Stimulated activated CD8-positive, alpha-beta memory T cell treated with anti-CD3 and anti-CD28 coated beads, Interleukin-4, amount 100 ng/mL, for 4 hours (primary cell): ENCODE measurements at places on chromosomes 3 and 15.
A peak's percentile ranks its signal among the peaks of the same experiment; 100 is the strongest.

- no peak for DNase-seq
These were observed 24.8 kb downstream of the TMOD2 start for GRCh38 chr15:51775967-51776816.

GRCh38 chr3:8501371-8502131, at the start of gene LMCD1:
Gene LMCD1, plus strand, starts transcription at chr3:8501823. Its CDS starts 116 bp downstream, at chr3:8501939.
- DNase-seq, result peak; percentile 40

- no peak for DNase-seq
These were observed 32.4 kb downstream of the TGFBR2 start for GRCh38 chr3:30638685-30639412.

GRCh38 chr3:182729903-182730674, 63.2 kb upstream of the ATP11B start:
- no peak for DNase-seq

DNA sequence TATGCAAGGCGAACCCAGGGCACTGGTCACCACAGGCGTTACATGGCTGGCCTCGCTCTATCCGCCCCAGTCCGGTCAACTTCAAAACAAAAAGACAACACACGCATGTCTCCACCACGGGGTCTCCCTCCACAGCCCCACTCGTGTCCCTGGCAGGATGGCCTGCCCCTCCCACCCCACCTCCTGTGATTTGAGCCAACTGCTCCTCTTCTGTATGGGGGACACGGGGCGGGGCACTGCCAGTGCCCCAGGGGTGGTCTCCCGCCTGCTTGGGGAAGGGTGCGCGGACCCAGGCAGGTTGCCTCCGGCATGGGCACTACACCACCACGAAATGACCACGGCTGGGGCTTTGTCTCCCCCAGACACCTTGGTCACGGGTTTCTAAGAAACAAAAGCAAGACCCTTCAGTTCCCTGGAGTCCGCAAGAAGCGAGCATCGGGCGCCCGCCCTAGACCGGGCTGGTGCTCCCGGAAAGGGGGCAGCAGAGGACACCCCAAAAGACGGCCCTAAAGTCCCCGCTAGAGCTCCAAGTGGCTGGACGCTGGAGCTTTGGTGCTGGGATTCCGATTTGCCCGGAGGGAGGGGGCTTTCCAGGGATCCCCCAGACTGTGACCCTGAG, 219.3 kb upstream of the PRICKLE2 start:
- DNase-seq, result no peak

- no peak for DNase-seq
These were observed 9.3 kb downstream of the ARIH2 start for GRCh38 chr3:48927928-48928327.

- no peak for DNase-seq
These were observed 97.5 kb downstream of the SLC49A4 start for GRCh38 chr3:122892118-122892960.

- no peak for DNase-seq
These were observed 47.7 kb upstream of the FMN1 start for GRCh38 chr15:33242165-33242564.

GRCh38 chr3:58646503-58646902, 20.1 kb downstream of the FAM3D start:
- no peak for DNase-seq

GRCh38 chr3:50212502-50212901, 7.4 kb downstream of the SLC38A3 start:
- no peak for DNase-seq

DNA sequence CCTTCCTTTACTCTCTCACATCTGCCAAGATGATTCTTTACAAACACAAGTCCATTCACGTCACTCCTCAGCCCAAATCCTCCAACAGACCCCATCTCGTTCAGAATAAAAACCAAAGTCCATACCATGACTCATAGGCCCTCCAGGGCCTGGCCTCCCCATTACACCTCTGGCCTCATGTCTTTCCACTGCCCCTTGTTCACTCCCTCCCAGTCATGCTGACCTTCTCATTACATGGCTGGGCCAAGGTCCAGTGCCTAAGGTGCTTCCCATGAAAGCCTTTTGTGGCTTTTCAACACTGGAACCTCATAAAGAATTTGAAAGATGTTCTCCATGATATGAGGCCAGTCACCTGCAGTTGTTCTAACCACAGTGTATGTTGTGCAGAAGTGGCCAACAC, 44.5 kb downstream of the NEK10 start:
- no peak for DNase-seq

DNA sequence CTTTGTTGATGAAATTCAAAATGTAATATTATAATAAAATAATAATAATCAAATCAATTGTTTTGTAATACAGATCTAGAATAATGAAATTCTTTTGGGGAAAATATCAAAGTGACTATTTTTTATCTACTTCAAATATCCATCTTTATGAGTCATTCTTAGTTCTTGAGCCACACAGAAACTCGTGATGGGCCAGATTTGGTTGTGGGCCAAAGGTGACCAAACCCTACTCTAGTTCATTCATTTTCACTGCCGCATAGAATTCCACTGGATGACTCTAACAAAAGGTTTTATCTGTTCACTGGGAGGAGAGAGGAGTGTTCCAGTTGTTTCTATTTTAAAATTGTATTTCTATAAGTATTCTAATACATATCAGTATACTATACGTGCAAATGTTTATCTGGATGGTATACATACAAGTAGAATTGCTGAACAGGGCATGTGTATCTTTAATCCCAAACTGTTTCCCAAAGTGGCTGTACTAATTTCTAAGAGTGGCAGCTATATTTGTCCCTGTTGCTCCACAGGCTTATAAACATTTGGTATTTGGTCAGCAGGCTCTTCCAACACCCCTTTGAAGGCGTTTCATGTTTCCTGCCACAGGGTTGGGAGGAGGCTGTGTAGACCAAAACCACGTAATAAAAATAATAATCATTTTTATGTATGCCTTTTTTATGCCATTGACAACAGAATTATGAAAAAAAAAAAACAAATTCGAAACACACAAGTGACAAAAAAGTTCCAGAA, 7.3 kb upstream of the RTP3 start:
- no peak for DNase-seq

- DNase-seq, result no peak
These were observed 27.8 kb upstream of the ADGRG7 start for GRCh38 chr3:100581650-100582049.

GRCh38 chr3:62777130-62777529, 98.1 kb downstream of the CADPS start:
- DNase-seq, result no peak

- no peak for DNase-seq
These were observed 24.6 kb upstream of the NFKBIZ start for GRCh38 chr3:101824702-101825101.

DNA sequence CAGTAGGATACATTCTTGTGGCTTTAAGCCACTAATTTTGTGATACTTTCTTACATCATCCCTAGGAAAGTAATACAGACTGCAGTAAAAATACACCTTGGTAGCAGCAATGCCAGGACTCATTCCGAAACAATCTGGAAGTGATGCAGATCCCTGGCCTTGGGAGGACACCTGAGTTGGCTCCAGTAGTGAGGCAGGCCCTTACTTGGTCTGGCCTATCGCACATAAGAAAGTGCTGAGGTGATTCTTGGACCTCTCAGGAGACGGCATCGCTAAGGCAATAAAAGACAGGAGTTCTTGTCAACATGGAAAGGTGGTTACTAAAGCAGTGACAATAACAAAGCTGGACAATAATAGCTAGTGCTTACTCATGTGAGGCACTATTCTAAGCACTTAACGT, 126.5 kb downstream of the SUCNR1 start:
- no peak for DNase-seq

- no peak for DNase-seq
These were observed 34.7 kb downstream of the NUP210 start for GRCh38 chr3:13385373-13385965.

- DNase-seq, result no peak
These were observed 726.7 kb upstream of the NR2F2 start for GRCh38 chr15:95603802-95604201.

DNA sequence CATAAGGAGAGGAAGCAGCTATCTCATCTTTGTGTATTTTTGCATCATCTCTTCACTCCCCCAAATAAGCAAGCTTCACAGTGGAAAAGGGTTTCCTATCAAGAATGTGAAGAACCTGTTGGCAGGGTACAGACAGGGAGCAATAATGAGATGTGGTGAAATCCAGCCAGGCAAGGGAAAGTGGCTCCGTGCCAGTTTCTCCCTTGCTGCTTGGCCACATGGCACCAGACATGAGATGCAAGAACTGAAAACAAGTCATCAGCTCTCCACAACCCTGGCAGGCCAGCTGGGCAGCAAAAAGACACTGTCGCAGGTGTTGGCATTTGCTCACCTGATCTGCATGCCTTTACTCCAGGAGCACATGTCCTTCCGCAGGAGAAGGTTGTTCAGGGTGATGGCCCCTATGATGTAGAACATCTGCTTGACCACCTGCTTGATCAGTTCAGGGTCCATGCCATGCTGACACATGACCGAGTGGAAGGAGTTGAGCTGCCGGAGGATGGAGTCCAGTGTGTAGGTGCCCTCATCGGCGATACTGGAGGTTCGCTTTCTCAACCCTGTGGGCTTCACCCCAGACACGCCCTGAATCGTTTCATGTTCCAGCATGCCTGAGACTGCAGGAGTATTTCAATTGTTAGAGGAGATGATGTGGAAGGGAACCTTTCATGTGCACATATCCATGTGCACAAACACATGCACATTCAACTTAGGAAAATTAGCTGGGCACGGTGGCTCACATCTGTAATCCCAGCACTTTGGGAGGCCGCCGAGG, 23.3 kb upstream of the MYO5C start:
- DNase-seq, result no peak

DNA sequence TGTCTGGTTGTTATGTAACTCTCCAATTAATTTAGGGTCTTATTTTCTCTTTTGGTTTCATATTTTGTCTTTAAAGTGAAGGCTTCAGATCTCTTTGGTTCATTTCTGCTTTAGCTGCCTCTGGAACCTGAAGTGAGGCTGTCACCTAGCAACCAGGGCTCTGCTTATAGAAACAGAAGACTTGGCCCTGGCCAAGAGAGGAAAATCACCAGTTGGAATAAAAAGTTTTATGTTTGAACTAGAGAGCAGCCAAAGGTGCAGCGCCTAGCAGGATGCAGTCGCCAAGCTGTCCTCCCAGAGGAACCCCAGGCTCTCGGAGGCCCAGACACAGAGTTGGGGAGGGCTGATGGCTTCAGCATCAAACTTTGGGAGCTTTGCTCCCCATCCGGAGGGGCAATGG, 41.1 kb downstream of the LYZL4 start:
- DNase-seq, result no peak

DNA sequence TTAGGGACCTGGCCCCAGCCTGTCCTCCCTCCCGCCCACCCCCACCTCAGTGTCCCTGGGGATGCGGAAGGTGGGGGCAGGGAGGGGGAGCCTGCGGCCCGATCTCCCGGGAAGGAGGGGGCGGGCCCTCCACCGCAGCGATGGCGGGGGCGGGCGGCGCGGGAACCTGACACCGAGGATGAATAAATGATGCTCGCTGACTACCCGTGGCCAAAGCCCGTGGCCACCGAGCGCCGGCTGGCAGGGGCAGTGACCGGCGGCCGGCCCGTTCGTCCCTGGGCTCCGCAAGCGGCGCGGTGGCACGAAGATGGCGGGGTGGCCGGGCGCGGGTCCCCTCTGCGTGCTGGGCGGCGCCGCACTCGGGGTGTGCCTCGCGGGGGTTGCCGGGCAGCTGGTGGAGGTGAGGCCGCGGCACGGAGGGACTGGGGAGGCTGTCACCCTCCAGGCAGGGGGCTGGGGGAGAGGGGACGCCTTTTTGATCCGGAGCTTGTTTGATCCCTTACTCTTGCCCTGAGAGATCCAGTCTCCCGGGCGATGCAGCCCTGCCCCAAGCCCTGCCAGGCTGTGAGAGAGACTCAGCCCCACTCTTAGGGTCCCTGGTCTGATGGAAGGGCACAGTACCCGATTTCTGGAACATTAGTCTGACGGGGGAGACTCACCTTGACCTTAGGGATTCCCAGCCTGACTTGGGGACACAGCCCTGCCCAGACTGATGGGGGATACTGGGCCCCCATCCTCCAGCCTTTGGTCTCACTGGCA, at the start of gene TMIE:
Gene TMIE, plus strand, starts transcription at position 212 of the 759 bp plus-strand sequence. Its CDS starts 96 bp downstream, at position 308.
- no peak for DNase-seq

DNA sequence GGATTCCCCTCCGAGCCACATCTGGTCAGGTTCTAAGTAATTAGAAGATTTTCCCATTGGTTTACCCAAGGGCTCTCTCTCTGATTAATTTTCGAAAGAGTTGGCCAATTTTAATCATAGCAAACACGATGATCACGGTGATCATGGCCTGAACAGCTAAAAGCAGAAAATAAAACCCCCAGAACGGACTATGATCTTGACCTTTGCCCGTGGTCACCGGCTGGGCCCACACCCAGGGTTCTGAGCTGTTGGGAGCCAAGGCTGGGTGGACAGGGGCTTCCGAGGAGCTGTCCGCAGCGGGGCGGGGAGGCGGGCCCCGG, 2.6 kb downstream of the GP5 start:
- DNase-seq, result no peak

DNA sequence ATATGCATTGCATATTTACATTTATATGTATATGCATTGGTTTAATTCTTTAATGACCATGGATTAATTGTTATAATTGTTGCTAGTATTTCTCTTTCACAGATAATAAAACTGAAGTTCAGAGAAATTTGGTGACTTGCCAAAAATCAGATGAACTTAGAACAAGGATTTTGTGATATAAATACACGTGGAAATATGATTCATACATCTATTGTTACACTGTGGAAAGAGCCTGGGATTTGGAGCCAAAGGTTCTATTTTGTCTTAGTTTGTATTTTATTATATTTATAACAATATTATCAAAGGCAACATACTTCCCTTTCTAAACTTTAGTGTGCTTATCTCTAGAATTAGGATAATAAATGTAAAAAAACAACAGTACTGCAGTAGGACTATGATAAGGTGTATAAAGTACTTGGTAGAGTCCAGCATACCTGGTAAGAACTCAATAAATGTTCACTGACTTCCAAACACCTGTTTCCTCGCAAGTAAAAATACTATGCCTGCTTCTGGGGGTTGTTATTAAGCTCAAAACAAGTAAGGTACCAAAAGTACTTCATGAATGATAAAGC, 342.9 kb downstream of the THSD4 start:
- no peak for DNase-seq

GRCh38 chr15:59244337-59244736, 37.7 kb downstream of the LDHAL6B start:
- no peak for DNase-seq

DNA sequence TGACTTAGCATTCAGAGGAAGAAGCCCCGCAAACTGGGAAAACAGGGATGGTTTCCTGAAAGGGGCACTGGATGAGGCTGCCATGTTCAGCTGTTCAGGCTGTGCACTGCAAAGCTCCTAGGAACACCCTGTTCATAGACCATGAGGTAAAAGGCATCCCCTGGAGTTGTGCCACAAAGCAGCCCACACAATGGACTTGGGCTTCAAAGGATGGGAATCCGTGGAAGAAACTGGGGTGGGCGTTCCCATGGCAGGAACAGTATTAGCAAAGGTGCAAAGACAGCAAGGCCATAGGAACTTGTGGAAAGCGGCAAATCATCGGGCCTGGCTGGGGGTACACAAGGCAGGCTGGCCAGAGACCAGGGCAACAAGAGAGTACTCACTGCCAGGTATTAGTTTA, 8.9 kb downstream of the OXTR start:
- no peak for DNase-seq

GRCh38 chr3:72345237-72345878, 502.9 kb downstream of the SHQ1 start:
- DNase-seq, result no peak
